ENCODE measurements at places on chromosomes 13 and 19.

DNA sequence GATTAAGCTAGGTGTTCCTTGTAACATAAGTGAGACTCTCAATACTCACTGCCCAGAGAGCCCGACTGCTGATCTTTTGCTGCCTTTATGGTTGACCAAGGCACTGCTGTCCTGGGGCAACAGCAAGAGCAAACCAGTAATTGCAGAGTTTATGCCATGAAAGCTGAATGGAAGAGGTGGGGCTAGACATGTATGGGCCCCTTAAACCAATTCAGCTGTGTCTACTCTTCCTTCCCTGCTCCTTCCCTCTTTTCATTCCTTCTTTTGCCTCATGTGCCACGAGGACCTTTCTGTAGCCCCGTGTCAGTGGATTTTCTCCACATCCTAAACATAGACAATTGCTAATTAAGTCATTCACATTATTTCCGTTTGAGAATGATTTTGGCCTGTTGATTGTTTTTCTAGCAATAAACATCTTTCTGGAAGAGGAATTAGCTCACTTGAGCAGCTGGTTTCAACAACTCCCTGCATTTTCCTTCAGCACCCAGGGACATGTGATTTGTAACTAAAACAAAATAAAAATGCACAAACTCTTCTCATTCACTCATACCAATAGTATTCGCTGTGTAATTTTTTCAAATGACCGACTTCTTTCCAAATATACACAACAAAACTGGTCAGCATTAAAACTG is 40.5 kb downstream of the RAP2A start:
- no peak for DNase-seq

GRCh38 chr19:9178901-9179300 is at the start of gene OR7D2:
TSS of gene OR7D2 (plus strand) at chr19:9178979. CDS start at chr19:9185782, 6,803 bp downstream.
- DNase-seq = no peak

GRCh38 chr19:53810891-53811290 is 13.2 kb downstream of the NLRP12 start:
- no peak for DNase-seq

DNA sequence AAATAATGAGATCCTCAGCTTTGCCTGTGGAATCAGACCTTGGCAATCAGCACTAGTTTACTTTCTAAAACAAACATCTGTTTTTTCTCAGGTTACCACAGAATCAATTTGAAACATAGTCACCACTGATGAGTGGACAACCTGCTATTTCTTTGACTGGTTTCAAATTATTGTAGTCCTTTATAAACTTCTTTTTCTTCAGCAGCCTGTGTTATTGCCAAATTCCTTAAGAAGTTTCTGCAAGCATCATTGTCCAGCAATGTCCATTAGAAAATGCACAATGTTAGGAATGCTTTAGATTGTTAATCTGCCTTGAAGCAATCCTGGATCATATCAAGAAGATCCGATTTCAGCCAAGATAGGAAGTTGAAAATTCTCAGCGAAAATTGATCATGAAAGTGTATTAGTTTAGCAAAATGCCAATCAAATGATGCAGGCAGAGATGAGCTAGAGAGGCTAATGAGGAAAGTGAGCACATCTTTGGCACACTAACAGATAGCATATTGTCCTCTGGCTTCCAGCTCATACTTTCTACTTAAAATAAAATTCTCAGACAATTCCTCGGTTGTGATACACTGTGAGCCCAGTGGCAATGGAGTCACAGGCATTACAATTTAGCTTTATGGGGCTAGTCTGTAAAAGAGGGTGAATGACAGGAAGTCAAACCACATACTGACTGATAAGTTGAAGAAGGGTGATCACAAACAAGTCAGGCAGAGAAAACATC is 270.6 kb downstream of the SLITRK6 start:
- no peak for DNase-seq

DNA sequence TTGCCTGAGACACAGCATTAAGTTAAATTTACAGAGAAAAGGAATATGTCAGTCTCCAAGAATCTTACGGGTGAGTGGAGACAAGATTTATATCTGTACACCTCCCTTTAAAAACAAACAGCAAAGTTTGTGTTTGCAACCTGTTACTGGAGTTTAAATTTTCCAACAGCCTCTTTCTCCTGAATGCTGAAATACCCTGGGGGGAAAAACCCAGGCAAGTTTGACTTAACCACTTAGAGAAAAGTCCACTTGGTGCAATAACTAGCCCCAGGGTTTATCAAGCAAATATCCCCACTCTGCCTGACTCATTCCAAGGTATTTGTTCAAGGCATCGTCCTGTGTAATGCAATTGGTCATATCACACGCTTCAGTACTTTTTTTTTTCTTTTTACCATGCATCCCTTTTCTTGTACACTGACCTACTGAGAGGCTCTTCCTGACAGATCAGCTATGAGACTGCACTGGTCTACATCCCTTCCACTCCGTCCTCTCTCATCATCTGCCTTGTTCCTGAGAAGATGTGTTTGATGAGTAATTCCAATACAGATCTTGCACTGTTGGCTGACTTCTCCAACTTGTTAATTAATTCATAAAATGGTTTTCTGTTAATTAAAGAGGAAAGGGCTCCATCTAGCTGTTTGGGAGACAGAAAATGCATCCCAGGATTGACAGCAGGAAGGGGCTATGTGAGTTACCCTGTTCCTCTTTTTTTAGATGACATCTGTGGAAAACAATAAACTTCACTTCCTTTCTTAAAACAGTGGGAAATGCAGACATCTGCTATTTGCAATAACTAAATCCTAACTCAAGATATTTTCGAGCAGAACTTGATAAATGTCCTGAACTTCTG is 212.5 kb upstream of the IRS2 start:
- DNase-seq = no peak

DNA sequence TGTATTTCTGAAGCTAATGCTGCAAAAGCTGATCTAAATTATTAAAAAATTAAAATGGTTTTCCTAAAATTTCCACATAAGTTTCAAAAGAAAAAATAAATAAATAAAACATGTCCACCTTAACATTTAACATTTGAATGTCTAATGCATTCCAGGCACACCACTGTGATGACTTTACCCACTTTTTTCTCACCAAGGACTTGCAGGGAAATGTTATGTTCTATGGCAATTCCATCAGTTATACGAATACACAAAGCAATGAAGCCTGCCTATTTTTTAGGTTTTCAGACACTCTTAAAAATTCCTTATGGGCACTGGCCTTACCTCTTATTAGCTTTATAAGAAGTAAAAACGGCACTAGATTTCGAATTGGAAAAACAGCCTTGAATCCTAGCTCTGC is 10.2 kb downstream of the TSC22D1 start:
- DNase-seq = no peak

DNA sequence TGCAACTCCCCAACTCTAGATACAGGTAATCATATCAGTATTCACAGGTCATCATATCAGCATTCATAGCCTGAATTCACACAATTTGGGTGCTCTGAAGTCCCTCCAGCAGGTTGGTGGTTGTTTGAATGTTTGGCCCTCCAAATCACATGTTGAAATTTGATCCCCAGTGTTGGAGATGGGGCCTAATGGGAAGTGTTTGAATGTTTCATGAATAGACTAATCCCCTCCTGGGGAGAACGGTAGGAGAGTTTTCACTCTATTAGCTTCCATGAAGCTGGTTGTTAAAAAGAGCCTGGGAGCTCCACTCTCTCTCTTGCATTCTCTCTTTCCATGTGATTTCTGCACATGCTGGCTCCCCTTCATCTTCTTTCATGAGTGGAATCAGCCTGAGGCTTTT is 288.6 kb upstream of the PCDH9 start:
- no peak for DNase-seq

GRCh38 chr13:50282016-50282415 is 266.8 kb downstream of the KCNRG start:
- DNase-seq = no peak

DNA sequence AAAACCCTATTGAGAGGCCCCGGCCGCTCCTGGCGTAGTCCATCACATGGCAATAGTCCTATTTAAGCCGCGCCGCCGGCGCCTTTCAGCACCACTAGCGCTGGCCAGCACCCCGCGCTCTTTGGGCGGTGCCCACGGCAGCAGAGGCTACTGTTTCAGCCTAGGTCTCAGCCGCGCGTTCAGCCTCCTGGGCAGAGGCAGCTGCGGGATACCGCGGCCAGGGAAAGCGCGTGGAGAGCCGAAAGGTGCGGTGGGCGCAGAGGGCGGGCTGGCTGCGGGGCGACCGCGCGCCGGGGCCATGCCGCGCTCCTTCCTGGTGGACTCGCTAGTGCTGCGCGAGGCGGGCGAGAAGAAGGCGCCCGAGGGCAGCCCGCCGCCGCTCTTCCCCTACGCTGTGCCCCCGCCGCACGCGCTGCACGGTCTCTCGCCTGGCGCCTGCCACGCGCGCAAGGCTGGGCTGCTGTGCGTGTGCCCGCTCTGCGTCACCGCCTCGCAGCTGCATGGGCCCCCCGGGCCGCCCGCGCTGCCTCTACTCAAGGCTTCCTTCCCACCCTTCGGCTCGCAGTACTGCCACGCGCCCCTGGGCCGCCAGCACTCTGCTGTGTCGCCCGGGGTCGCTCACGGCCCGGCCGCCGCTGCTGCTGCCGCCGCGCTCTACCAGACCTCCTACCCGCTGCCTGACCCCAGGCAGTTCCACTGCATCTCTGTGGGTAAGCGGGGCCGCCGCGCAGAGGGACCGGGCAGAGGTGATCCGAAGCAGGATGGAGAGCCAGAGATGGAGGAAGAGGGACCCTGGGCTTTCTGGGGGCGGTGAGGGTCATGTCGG is at the start of gene GSX1:
GSX1 (plus strand) TSS at position 91 of the 826 bp plus-strand sequence; CDS start at position 299, 208 bp downstream.
- DNase-seq = no peak

DNA sequence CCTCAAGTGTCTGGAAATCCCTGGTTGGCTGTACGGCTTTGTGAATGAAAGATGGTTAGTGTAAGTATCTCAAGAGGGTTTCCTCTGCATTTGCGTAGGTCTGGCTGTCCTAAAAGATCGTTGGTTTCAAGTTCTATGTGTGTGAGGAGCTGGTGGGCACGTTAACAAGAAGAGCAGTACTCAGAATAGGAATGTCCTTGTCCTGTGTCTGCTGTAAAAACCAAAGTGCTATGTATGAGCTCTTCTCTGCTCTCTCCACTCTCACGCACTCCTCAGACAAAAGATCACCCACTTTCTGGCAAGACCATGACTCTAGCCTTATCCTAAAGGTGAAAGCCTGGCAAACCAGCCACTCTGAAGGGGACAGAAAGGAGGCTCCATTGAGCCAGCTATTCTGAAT is 39.1 kb downstream of the USP12 start:
- no peak for DNase-seq

DNA sequence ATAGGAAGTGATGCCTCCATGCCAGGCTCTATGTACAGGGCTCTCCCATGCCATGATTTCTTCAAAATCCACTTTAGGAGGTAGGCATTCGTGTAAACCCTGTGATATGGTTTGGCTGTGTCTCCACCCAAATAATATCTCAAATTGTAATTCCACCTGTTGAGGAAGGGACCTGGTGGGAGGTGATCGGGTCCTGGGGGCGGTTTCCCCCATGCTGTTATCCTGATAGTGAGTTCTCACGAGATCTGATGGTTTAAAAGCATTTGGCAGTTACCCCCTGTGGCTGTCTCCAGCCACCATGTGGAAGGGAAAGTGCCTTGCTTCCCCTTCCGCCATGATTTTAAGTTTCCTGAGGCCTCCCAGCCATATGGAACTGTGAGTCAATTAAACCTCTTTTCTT is 8.1 kb downstream of the SARS2 start:
- DNase-seq = no peak

DNA sequence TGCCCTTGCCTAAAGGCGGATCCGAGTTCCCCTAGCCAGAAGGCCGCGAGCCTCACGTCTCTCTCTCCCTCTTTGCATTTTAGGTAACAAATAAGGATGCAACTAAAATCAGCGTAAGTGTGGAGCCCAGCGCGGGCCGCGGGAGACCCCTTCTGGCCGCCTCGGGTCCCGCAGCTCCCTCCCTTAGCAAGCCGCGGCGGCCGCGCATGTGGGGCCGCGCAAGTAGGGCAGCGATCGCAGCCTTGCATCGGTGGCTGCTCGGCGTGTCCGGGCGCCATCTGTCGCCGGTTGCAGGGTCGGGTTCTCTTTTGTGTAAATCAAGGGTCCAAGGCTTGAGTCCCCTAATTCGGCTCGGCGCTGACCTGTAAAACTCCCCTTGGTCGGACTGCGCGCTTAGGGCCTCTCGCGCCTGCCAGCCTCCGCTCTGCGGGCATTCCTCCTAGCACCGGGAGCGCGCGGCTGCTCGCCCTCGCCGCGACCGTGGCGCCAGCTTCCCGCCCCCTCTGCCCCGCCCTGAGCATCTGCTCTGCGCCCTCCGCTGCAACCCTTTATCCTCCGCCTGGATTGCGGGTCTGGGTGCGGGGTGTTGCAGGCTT is 2.7 kb downstream of the VSTM2B start:
- peak; percentile 81 for DNase-seq

Measured in NCI-H524 (cell line).